ENCODE measurements at places on chromosomes 7 and 10.

- no peak for DNase-seq
Observed at GRCh38 chr7:79453558-79454360, at the start of gene MAGI2. TSS of gene MAGI2 (minus strand) at chr7:79453667. CDS start at chr7:79453320, 347 bp downstream.

DNA sequence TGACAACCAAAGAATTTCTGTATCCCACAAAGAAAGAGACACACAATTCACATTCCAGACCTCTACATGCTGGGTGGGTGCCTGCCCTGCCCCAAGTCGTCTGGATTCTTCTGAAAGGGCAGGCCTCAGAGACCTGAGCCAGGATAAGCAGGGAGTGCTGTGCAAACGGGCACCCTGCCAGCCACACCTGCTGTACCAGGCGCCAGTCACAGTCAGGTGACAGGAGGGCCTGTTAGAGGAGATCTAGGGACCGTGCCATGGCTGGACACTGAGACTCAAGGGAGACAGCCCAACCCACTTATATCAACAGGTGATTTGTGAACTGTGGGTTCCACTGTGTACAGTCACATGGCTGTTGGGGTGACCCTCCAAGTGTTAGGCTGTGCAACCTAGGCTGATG lies 103.1 kb upstream of the AFAP1L2 start:
- DNase-seq, result no peak

- no peak for DNase-seq
Observed at GRCh38 chr10:77939561-77940001, 13.0 kb upstream of the DLG5 start.

- DNase-seq, result no peak
Observed at GRCh38 chr10:101920546-101920945, 76.9 kb upstream of the KCNIP2 start.

GRCh38 chr7:39589323-39590111 lies 23.3 kb downstream of the YAE1 start:
- DNase-seq, result peak; percentile 29

DNA sequence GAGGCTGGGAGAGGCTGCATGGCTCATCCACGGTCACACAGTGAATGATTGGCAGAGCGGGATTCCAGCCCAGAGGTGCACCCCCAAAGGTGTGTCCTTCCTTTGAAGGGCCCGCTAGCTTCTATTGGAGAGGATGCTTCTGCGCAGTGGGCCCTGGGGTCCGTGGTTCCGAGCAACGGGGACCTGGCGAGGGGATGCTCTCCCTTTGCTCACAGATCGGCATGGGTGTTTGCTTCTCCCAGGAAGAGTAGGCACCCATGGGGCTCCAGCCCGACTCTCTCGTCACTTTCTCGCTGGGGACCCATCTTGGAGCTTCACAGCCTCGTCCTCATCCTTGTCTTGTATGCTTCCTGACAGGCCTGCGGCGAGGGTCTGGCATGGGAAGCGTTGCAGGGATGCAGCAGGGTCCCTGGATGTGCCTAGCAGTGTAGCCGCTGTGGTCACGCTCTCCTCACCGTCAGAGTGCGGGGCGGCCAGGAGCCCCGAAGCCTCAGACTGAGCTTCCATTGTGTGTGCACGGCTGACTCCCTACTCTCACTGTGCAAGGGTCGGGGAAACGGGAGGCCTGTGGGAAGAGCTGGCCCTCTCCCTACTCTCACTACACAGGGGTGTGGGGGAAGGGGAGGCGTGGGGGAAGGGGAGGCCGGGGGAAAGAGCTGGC lies 538.5 kb upstream of the FOXK1 start:
- DNase-seq, result no peak

- no peak for DNase-seq
Observed at GRCh38 chr7:94971051-94971867, 63.9 kb downstream of the PPP1R9A start.

DNA sequence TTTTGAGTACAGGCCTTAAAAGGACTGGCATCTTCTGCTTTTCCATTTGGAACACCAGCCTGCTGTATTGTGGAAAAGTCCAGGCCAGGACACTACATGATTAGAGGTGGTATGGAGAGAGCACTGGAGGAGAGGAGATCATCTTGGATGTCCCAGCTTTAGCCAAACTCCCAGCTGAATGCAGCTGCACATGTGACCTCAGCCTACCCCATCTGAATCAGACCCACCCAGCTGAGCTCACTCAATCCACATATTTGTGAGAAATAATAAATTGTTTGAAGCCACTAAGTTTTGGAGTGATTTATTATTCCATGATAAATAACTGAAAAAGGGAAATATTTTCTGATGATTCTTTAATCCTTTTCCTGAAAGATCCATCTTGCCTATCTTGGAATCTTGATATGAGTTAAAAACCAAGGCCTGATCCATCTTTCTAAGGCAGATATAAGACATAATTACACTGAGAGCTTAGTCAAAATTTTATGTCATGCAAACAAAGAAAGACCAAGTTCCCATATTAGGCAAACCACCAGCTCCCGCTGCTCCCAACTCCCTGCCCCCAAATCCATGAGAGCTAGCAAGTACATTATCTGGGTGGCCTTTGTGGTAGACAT lies 55.1 kb upstream of the TRIL start:
- DNase-seq, result no peak

- DNase-seq, result no peak
Observed at GRCh38 chr10:102721954-102722353, 7.5 kb downstream of the SFXN2 start.

DNA sequence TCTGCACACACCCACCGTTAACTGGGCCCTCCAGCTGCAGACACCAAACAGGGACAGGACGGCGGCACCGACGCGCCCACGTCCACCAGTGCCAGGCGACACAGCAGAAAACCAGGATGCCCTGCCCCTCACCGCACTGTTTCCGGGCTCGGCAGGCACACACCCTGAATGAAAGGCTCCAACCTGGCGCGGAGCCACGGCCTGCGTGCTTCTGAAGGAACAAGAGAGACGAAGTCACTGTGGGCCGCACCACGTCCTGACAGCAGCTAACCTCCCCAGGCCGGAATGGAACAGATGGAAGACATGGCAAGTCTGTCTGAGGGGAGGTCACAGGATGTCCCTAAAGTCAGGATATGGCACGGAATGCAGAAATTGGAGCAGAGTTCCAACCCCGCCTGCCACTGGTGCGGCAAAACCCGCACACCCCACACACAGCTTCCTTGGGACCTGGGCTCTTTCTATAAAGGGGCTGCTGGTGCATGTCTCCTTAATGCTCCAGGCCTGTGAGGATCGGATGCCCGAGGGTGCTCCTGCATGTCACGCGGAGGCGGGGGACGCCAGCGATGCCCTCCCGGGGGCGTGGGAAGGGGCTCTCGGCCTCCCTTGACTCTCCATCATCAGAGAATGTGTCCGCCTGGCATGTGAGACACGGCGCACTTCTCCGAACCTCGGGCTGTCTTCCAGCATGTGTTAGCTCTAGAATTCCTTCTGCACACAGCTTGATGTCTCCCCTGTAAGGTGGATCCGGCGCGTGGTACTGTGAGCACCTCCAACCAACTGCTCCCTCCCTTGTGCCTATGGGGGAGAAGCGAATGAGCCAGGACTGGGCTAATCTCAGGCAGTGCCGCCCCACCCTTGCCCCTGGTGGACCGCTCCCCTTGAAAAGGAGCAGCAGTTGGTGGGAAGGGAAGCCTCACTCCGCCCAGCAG lies 3.9 kb upstream of the GPER1 start:
- no peak for DNase-seq

GRCh38 chr10:52623761-52624160 lies 148.8 kb downstream of the MBL2 start:
- no peak for DNase-seq
